ENCODE measurements at places on chromosomes 7 and 10.

DNA sequence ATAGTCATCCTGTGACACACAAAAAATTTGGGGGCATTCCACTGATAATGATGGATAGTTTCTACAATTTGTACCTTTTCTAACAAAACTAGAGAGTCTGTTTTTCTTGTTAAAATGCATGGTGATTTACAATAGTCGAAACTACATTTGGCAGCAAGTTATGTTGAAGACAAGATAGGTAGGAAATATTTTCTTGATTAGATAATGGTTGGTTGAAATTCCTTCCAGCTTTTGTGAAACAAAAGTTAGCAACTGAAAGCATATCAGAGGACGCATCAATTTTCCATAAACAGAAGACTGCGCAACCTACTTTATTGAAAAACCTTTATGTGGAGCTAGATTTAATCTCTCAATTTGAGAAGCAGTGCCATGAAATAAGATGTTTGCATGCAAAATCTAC lies 155.8 kb upstream of the GLI3 start:
- DNase-seq = no peak

- no peak for DNase-seq
Measured at GRCh38 chr10:46277840-46278239, 9.0 kb upstream of the ANTXRL start.

DNA sequence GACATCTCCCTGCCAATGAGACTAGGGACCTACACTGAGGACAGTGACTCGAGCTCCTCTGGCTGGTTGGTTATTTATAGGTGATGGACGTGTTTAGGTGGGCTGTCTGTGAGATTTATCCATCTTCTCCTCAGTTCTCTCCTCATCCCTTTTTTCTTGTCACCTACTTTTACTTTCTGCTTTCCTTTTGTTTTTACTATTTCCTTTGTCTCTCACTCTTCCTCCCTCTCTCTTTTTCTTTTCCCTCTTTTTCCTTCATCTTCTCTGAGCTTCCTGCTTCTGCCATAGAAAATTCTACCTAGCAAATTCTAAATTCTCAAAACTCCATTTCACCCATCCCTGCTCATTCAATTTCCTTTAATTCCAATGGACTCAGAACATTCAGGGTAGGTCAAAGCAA lies 478.0 kb downstream of the GRID1 start:
- no peak for DNase-seq

DNA sequence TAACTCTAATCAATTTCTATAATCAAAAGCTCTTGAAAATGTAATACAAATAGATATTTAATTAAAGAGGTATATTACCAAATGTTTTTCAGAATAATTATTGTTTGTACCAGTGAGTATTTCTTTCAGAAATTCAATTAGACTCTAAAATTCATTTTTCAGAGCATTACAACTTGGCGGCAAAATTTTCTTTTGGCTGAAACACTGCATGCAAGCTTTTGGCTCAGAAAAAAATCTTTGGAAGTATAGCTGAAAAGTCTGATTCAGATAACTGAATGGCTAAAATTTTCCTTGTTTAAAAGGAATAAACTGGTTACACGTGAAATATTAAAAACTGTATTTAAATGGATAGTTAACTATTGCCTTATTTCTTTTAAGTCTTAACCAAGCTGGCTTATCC lies 202.6 kb upstream of the KAT6B start:
- no peak for DNase-seq

DNA sequence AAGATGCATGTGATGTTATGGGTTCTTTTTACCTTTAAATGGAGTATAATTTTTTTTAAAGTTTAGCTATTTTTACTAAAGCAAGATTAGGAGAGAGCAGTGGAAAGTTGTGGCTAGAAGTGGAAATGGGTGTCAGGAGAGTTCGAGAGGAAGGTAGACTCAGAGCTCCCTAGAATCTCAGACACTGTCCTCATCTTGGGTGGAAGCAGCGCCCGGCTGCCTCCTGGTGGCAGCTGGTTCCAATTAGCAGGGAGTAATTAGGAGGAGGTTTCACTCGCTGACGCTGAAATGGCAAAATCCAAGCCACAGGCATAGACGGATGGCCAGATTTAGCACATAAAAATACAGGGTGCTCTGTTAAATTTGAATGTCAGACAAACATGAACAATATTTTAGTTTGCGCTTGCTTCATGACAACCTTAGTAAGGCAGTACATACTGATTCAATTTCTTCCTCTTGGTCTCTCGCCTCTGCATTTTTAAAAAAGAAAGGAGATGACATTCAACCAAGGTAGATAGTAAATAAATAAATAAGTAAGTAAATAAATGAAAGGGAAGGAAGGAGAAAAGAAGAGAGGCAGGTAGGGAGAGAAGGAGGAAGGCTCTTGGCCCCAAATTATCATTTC lies 58.5 kb downstream of the LGI1 start:
- peak; percentile 24 for DNase-seq

DNA sequence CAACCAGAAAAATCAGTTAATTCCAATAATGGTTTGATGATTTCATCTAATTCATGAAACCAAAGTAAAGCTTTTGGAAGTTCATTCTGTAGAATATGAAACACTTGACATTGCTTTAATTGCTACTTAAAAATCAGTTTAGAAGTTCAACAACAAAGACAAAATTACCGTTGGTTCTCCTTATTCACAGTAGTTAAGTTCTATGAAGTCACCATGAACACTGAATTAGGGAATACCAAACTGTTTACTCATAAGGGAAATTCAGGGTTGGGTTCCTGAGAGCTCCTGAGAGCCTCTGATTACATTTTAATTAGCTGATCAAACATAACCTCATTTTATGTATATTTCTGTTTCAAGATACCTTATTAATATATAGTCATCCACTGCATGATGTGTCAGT lies 46.2 kb downstream of the ZNF438 start:
- no peak for DNase-seq

DNA sequence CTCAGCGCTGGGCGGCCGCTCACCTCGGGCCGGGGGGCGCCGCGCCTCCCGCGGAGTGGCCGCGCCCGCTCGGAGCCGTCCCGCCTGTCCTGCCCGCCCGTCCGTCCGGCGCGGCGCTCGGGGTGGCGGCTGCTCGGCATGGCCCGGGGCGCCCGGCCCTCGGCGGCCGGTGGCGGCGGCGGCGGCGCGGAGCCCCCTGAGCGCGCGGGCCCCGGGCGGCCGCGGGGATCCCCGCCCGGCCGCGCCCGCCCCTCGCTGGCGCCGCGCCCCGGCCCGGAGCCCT lies 338 bp downstream of the SDK1 start:
- DNase-seq = no peak

DNA sequence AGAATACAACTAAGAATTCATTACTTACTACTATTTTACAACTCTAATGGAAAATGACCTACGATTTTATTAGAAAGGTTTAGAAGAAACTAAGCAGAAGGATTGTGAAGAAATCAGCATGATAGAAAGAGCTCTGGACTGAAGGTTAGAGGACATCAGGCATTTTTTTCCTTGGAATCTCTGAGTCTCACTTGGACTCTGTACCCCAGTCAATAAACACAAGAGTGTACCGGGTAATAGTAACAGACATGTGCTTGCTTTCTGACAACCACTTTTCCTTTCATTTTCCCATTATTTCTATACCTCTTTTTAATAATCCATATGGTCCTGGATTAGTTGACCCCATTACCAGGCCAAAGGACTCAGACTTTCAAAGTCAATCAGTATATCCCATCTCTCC lies 1240.9 kb upstream of the LRRTM3 start:
- DNase-seq = no peak

DNA sequence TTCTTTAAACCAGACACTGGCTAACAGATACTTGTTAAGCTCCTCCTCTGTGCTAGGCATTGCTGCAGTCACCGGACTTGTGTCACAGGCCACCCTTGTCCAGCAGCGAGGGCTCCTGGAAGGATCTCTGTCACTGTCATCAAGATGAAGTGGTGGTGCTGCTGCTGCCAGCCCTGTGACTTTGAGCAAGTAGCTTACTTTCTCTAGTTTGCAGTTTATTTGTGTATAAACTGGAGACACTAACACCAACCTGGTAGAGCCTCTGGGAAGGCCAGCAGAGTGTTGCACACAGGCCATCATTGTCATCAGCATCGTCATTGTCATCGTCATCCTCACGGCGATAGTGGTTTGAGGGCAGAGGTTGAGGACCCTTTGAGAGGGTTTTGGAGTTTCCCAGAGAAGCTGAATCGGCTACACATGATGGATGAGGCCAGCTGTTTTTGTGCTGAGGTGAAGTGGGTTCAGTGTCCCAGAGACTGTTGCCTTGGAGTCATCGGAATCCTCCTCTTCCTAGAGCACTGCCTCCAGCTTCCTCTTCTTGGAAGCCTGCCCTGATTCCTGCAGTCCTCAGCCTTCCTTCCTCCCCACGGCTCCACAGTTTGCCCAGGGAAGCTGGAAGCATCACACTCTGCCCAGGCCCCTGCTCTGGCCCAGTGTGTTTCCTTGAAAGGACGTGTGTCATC lies 128.4 kb downstream of the GRK5 start:
- no peak for DNase-seq

- no peak for DNase-seq
Measured at GRCh38 chr10:109963439-109963838, 40.1 kb upstream of the XPNPEP1 start.

DNA sequence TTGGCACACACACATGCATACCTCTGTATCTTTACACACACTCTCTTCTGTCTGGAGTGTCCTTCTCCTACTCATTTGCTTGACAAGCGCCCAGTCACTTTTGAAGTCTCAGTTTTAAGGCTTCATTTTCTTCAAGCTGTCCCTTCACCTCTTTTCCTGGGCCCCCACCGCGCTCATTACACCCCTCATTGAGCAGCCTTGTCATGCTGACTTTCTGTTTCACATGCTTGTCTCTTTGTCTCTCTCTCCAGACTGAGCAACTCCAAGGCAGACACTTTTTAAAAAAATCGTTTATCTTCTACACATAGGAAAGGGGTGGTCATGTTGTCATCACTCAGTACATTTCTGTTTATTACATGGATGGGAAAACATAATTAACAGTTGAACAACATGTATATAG lies 225.2 kb upstream of the FZD1 start:
- DNase-seq = no peak

DNA sequence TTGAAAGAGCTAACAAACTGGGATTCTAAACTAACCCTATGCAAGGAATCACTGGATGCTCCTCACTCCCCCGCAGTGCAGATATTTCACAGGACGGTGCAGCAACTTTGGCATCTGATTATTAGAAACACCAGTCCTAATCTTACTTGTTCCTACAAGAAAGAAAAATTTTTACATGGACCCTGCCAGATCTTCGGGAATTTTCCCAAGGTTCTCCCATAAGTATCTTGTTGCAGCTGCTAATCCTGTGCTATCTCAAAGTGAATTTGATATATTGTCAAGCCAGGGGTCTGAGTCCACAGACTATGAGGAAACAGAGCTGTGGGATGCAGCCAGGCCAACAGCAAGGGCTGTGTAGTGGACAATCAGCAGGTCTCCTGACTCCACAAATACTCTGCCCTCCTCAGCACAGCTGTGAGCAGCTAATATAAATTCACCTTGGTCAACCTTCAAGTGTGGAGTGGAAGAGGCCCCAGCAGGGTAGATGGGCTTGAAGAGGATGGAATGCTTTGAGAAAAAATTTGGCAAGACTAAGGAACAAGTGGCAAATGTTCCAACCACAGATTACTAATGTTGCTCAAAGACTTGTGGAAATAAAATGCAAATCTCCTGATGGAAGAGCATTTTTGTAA lies 25.6 kb downstream of the VSTM4 start:
- no peak for DNase-seq

DNA sequence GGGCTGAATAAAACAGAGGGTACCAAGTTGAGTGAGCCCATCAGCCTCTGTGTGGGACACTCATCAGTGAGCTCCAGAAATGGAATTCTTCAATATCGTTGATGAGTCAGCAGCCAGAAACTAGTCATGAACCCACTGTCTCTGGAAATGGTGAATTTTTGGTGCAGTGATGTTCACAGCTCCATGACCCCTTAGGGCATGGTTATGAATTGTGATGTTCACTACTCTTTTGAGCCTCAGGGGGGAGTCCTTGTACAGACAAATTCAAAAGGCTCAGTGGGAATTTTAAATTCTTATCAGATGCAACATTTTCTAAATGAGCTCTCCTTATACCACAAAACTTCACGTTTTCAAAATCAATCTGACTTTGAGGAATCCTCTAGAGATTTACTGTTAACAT lies 335.7 kb downstream of the PHTF2 start:
- DNase-seq = no peak

GRCh38 chr7:7017707-7018280 lies 164.6 kb upstream of the C1GALT1 start:
- DNase-seq = no peak

DNA sequence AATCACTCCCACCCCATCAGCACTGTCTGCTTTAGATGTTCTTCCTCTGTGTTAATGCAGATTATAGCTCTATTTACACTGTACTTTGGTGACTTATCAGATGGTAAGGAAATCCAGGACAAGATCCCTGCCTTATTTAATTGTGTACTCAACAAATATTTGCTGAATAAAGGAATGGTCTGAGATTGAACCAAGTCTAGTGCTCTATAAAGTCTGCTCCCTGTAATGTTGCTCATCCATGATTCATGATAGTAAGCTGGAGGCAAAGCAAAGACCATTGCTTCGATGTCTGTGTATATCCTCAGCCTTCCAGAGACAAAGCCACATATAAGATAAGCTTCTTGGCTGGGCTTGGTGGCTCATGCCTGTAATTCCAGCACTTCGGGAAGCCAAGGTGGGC lies 33.5 kb downstream of the PLCE1 start:
- no peak for DNase-seq

DNA sequence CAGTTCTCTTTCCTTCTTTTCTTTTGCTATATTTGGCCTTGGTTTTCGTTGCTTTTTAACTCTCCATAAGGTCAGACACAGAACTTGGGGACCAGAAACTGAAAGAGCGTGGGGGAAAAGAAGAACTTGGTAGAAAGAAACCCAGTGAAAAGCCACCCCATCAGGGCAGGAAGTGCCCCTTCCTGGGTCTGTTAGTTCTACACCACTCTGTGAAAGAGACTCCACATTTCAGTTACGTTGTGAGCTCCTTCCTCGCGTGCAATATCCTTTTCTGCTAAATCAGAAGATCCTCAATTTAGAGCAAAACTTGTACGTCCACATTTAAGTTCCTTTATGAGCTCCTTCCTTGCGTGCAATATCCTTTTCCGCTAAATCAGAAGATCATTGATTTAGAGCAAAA lies 220.6 kb upstream of the FOXK1 start:
- no peak for DNase-seq

DNA sequence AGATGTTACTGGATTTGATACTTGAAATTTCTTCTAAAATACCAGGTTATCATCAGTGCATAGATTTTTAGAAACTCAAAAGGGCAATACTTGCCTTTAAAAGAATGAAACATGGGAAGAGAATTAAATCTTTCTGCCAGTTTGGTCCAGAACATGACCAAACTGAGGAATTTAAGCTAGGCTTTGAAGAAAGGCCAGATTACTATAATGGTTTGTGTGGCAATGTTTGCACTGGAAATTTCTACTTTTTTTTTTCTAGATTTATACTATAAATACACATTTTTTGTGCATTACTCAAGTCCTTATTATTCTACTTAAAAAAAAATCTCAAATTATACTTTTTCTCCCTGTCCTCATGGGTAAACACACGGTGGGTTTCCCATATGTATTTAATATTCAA lies 9.2 kb downstream of the MKX start:
- no peak for DNase-seq

GRCh38 chr10:124974131-124974530 lies 32.2 kb downstream of the ZRANB1 start:
- no peak for DNase-seq

GRCh38 chr7:106927536-106927935 lies 62.5 kb downstream of the PIK3CG start:
- no peak for DNase-seq

Measured in CD4-positive, alpha-beta T cell treated with Interleukin-15 for 1 hour (primary cell).